Left kidney (tissue), 8 donors: ENCODE measurements at places on chromosomes 2 and 18. TPM values are rescaled to one million over a fixed set of nuclear protein-coding genes. Genes with fewer than 3 reads are reported as not detected.

DNA sequence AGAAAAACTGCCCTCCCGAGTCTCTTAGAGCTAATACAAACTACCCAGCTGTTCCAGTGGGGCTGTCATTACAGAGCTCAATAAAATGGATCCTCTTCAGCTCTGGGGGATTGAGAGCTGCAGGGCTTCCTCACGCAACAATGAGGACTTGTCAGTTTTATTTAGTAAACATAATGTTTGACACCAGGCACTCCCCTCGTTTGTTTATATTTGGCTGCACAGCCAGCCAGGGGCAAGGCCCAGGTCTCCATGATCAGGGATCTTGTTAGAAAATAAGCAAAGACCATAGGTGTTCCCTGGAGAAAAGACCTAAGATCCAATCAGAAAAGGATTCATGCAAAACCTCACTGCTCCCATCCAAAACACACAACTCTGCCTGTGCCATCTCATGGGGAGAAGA is 158.2 kb downstream of the C1D start:
- DNase-seq = no peak

GRCh38 chr2:218887079-218887478 is 6.4 kb downstream of the WNT10A start:
- DNase-seq = no peak

DNA sequence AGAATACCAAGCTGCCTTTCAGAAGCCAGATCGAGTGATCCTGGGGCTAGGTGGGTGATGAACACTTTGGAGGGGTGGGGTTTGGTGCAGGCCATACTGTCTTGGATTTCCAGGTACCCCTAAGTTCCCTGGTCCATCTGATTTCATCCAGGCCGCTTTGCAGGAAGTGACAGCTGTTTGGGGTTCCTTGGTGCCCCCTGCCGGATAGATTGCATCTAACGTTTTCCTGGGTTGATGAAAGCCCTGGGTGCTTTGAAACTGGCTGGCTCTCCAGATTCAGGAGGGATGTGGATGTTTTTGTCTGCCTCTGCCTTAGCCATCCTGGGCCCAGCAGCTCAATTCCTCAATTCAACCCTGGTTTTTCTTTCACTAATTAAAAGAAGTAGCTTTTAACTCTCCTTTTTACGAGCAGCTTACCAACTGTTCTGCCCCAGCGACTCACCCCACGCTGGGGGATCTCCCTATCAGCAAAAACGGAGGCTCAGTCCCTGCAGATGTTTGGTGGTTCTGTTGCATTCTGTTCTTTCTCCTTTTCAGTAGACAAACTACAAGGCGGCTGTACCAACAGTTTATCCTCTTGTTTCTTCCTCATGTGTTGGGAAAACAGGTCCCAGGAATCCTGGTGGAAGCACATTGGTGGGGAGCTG is 37.1 kb downstream of the ARHGEF4 start:
- DNase-seq = peak; percentile 73

- DNase-seq = no peak
Observed at GRCh38 chr18:35432565-35433001, 55.4 kb upstream of the ZNF396 start.

OR6B2 gene
- polyA plus RNA-seq = not detected

DNA sequence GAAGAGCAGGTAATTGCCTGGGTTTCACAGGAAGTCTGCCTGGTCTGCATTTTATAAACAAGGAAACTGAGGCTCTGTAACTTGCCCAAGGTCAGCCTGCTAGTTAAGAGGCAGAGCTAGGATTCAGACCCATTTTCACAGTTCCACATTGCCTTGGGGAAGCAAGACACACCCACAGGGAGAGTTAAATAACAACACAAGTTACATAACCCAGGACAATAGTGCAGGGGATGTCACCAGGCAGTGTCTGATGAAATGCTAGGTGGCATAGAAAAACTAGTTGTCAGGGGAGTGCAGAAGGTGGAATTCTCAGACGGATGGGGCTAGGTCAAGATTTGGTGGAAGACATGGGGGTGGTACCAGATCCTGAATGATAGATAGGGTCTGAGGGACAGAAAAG is 69.7 kb downstream of the PRKCE start:
- no peak for DNase-seq

- no peak for DNase-seq
Observed at GRCh38 chr2:106138543-106139237, 55.4 kb downstream of the UXS1 start.

PPP1R1C gene
- 3.5 TPM for polyA plus RNA-seq

ABHD1 gene
- 1.4 TPM for polyA plus RNA-seq

VIT gene
- 0.13 TPM for polyA plus RNA-seq

KLHL41 gene
- 1.9 TPM for polyA plus RNA-seq

PDE11A gene
- polyA plus RNA-seq = 9.4 TPM

- no peak for DNase-seq
Observed at GRCh38 chr2:25207078-25207545, 38.7 kb upstream of the POMC start.

- DNase-seq = no peak
Observed at GRCh38 chr2:131042148-131042775, 51.0 kb downstream of the FAM168B start.

ADD2 gene
- polyA plus RNA-seq = 6.0 TPM

DNA sequence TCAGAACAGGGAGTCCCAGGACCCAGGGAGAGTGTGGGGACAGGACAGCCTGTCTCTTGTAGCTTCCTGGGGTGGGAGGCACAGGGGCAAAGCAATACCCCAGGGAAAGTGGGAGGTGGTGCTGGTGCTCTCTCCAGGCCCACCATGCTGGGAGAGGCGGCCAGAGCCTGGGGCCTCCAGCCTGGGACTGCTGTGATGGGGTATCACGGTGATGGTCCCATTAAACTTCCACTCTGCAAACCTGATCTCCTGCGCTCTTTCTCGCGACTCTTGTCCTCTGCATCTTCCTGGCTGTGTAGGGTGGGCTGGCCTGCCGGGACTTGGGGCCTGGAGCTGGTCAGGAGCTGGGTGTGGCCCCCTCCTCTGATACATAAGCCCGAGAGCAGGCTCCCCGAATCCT is 8.0 kb upstream of the CAPN10 start:
- DNase-seq = no peak
